ENCODE measurements at places on chromosomes 12 and 14.

DNA sequence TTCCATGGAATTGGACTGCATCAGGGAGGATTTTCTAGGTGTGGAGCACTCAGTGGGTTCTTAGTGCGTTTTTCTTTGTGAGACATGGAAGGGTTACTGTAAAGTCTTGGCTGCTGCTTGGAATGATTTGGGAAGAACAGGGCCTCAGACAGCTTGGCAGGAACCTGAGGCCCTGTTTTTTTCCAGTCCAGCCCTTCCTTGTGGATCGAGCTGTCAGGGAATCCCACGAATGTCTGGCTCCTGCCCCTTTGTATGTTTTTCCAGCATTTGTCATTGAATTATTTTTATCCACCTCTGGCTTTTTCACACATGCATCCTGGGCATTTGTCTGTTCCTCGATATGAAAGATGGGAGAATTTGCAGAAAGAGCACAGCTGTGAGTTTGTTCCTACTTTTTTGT, 158.5 kb downstream of the TGFB3 start:
- no peak for DNase-seq

DNA sequence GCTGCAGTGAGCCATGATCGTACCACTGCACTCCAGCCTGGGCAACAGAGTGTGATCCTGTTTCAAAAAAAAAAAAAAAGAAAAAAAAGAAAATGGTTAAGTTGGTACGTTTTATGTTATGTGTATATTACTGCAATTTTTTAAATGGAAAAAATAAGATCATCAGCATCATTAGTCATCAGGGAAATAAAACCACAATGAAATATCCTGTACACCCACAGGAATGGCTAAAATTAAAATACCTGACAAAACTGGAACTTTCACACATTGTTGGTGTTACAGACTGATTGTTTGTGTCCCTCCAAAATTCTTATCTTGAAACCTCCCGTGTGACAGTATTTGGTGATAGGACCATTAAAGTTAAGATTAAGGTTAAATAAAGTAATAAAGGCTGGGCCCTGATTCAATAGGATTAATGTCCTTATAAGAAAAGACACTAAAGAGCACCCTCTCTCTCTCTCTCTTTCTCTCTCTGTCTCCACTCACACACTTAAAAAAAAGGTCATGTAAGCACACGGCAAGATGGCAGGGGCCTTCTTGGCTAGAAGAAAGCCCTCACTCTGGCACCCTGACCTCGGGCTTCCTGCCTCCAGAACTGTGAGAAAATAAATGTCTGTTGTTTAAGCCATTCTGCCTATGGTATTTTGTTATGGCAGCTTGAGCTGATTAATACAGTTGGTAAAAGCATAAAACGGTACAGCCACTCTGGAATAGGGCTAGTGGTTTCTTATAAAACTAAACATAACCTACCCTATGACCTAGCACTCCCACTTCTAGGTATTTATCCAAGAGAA, 48.3 kb upstream of the ZFP36L1 start:
- no peak for DNase-seq

DNA sequence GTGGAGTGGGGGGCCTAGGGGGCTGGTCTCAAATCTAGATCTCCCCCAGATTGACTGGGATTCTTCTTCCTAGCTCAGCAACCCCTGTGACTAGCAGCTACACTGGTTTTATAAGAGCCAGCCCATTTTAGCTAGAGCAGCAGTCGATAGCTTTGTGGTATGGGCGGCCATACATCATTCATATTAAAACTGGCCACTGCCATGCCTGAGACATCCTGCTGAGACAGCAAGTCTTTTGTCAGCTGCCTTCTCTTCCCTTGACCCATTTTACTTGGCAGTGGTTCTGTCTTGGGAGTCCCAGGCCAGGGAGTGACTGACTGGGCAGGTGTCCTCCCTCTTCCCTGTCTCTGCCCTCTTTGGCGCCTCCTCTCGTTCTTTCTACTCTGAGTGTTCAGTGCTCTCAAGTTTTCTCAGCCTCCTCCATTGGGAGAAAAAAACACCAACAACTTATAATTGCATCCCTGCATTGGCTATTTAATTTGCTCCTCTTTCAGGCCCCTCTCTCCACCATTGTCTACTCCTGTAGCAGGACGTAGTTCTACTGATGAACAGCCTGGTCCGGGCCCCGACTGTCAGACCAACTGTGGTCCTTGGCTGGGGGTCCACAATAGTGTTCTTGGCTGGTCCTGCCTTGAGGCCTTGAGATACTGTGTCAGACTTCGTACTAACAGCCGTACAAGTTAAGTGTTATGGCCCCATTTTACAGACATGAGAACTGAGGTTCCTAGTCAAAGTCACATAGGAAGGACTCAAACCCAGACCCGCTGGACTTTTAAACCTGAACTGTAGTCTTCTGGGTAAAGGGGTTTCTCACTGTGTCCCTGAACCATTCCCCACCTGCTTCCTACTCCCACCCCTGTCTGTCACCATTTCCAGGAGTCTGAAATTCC, 18.3 kb upstream of the JDP2 start:
- no peak for DNase-seq

DNA sequence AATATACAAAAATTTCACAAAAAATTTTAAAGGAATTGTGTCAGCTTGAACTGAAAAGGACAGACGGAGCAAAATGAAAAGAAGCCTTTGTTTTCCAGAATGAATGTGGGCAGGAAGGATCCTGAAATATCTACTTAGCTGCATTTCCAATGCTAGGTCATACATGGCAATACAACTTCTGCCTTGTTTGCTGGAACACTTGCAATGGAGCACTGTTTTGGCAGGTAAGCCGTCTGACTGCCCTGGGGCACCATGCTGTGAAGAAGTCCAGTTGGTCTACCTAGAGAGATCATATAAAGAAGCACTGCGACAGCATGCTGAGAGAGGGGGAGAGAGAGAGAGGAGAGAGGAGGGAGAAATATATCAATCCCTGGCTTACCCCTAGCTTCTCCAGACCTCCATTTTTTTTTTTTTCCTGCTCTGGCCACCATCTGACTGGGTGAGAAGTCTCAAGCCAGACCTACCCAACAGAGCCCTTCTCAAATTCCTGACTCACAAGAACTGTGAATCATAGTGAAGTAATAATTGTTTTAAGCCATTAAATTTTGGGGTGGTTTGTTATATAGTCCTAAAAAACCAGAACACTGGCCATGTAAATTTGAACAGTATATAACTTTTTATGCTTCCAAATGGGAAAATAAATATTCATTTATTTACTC, 97.1 kb upstream of the PRICKLE1 start:
- no peak for DNase-seq

GRCh38 chr14:51457843-51458562, 193.7 kb upstream of the FRMD6 start:
- no peak for DNase-seq

- DNase-seq, result no peak
Observed at GRCh38 chr14:34593740-34594375, 36.1 kb downstream of the SNX6 start.

DNA sequence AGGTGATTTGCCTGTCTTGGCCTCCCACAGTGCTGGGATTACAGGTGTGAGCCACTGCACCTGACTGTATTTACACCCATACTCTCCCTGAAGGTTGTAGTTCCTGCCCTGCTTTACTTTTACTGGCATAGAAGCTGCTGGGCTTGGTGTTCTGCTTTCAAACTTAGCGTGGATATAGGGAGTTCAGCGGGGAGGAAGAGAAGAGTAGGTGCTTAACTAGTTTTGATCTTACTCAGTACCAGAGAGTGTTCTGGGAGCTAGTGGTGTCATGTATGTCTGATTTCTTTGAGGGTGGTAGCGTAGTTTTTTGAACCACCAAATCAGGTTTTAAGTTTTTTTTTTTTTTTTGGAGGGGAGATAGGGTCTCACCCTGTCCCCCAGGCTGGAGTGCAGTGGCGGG, 13.8 kb downstream of the RCOR1 start:
- no peak for DNase-seq

DNA sequence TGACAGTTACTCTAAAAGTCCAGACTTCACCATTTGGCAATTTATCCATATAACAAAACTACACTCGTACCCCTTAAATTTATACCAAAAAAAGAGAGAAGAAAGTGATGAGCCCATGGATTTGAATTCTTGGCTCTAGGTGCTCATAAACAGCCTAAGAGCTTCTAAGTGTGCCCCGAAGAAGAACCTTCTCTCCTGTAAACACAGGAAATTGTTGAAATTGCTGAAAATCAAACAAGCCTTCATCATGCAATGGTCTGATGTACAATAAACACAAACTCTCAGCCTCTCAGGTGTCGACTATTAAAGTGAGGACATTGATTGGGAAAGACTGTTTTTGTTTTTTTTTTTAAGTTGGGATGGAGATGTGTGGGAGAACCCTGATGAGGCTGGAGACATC, 21.8 kb downstream of the PDE6H start:
- DNase-seq, result no peak

GRCh38 chr12:1796515-1797010, 23.8 kb upstream of the LRTM2 start:
- no peak for DNase-seq

GRCh38 chr14:89129570-89129969, 287.5 kb downstream of the FOXN3 start:
- DNase-seq, result no peak

GRCh38 chr12:162467-163307, 51.3 kb downstream of the SLC6A12 start:
- DNase-seq, result no peak

- DNase-seq, result no peak
Observed at GRCh38 chr14:96811265-96811664, 14.1 kb downstream of the VRK1 start.

DNA sequence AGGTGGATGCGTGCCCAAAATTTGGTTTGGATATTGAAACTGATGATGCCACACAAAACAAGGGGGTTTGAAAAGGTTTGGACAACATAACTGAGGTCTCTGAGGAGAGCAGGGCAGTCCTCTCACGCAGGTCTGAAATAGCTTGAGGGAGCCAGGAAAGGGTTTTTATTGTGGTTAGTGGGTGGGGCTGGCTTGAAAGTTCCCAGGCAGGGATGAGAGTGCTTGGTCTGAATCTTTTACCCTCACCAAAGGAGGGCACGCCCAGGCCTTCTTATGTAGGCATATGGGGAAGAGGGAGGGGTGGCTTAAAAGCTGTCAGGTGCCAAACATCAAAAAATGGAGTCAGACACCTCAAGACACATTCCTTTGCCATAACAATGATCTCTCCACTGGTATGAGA, 493.1 kb upstream of the CCDC196 start:
- DNase-seq, result no peak
